ENCODE measurements at places on chromosomes 1 and 21.

- DNase-seq: no peak
Measured at GRCh38 chr1:71357708-71358107, 276.9 kb upstream of the ZRANB2 start.

GRCh38 chr1:155529109-155529508, 33.5 kb downstream of the ASH1L start:
- DNase-seq: no peak

GRCh38 chr1:226526801-226527595, 21.6 kb upstream of the STUM start:
- DNase-seq: no peak

GRCh38 chr21:28587748-28588147, 404.9 kb downstream of the LTN1 start:
- no peak for DNase-seq

DNA sequence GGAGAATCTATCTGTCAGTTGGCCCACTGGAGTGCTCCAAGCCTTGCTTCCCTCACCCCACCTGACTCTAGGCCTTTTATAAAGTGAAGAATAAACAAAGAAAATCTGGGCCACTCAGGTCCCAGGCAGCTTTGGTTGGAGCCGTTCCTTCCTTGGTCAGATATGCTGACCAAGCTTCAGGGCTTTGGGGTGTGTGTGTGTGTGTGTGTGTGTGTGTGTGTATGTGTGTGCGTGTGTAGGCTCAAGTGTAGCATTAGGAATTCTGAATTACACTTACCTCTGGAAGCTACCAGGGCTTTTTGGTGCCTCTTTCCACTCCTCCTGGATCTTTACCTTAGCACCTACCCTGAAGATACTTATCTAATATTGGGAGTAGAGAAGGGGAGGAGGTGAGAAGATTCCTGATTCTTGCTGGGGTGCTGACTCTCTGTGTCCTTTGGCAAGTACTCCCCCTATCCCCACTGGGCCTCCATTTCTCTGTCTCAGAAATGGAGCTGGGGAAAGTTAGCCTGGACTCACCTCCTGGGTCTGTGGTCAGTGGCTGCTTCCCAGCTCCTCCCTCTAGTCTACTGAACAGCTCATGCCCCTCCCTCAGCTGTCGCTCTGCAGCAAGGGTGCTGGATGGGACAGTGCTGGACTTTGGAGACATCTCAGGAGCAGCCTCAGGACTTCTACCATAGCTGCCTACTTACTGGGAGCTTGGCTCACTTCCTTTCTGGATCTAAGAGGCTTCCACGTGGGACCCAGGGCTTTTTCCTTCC, 10.8 kb downstream of the FOXD2 start:
- DNase-seq: no peak

DNA sequence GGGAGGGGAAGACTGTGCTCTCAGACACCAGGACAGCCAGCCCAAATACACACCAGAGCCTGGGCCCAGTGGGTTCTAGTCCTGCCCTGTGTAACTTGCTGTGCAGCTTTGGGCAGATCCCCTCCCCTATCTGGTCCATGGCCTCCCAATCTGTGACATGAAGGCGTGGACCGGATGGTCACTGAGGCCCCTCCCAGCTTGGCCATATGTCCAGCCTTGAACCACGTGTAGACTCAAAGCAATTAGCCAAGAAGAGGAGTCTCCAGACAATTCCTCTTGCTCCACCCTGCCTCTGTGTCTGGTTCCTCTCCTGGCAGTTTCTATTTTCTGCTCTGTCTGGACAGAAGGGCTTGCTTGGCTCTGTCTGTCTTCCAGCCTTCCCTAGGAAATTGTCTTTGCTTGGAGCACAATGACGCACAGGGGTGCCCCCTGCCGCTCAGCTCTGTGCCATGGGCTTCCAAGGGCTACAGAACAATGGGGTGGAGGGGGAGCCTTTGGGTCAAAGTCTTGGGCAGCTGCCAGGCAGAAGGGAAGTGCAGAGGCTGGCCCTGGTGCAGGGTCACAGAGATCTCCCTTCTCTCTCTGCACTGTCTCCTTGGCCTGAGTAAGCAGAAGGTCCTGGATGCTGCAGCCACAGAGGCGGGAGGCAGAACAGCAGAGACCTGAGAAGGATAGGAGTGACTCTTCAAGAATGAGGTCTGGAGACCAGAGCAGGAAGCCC, 66.1 kb downstream of the TENT5C start:
- DNase-seq: no peak

DNA sequence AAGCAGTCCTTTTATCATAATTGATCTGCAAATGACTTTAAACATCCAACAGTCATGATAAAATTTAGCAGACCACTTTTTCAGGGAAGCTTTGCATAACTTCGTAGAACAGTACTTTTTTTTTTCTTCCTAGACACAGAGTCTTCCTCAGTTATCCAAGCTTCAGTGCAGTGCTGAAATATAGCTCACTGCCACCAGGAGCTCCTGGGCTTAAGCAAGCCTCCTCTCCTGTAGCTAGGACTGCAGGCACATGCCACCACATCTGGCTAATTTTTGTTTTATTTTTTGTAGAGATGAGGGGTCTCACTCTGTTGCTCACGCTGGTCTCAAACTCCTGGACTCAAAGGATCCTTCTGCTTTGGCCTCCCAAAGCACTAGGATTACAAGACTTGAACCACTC, 3.8 kb downstream of the F13B start:
- DNase-seq: no peak

DNA sequence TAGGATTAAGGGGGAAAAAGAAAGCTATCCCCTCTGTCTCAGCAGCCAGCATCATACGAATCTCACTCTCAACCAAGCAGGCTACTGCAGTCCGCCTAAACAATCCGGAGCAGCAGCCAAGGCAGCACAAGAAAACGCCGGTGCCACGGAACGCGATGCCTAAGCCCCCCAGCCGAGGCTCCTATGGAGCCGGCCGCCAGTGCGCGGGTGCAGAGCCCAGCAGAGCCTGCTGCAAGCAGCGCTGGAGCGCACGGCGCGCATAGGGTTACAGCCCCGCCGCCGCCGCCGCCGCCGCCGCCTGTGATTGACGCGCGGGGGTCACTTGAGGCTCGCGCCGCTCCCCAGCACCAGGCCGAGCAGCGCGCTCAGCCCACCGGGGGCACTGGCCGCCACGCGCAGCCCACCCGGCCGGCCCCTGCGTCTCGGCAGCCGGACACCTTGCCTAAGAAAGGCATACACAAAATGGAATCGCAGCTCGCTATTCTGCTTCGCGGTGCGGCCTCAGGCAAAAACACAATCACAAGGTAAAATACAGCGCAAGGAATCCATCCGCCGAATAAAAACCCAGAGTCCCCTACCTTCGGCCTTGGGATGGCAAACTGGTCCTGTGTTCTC, 780 bp downstream of the HIVEP3 start:
- DNase-seq: peak; percentile 48

GRCh38 chr1:239931341-239931740, 160.3 kb upstream of the FMN2 start:
- no peak for DNase-seq

DNA sequence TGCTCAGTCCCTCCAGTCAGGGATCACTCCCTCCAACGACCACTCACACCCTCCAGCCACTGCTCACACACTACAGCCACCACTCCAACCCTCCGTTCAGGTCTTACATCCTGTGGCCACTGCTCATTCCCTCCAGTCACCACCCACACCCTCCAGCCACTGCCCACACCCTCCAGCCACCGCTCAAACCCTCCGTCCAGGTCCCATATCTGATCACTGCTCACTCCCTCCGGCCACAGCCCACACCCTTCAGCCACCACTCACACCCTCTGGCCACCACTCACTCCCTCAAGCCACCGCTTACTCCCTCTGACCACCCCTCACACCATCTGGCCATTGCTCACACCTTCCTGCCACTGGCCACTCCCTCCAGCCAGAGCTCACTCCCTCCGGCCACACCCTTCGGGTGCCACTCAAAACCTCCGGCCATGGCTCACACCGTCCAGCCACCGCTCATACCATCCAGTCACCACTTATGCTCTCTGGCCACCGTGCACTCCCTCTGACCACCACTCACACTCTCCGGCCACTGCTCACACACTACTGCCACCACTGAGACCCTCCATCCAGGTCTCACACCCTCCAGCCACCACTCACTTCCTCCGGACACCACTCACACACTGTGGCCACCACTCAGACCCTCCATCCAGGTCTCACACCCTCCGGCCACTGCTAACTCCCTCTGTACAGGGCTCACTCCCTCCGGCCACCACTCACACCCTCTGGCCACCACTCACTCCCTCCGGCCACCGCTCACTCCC, 4.7 kb upstream of the TFF1 start:
- no peak for DNase-seq

- DNase-seq: no peak
Measured at GRCh38 chr1:231523816-231524215, 4.7 kb upstream of the TSNAX start.

GRCh38 chr1:180646547-180646946, 14.7 kb downstream of the XPR1 start:
- no peak for DNase-seq

- peak; percentile 2 for DNase-seq
Measured at GRCh38 chr1:213423041-213423440, 372.0 kb downstream of the RPS6KC1 start.

- DNase-seq: peak; percentile 91
Measured at GRCh38 chr1:29875557-29876028, 639.3 kb downstream of the PTPRU start.

GRCh38 chr21:41438425-41439113, 12.5 kb downstream of the MX1 start:
- no peak for DNase-seq

- DNase-seq: no peak
Measured at GRCh38 chr1:2472561-2473177, 3.4 kb upstream of the PLCH2 start.

- DNase-seq: no peak
Measured at GRCh38 chr1:211741116-211741515, 65.7 kb upstream of the NEK2 start.

DNA sequence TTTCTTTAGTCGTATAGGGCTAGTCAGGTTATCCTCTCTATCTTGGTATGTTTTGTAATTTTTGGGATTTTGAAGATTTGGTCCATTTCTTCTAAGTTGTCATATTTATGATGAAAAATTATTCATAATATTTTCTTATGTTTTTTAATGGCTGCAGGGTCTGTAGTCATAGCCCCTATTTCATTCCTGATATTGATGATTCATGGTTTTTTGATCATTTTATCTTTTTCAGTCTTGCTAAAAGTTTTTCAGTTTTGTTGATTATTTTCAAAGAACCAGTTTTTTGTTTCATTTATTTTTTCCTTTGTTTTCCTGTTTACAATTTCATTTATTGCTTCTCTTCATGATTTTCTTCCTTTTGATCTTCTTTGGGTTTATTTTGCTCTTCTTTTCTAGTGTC, 50.2 kb downstream of the DIRAS3 start:
- no peak for DNase-seq

DNA sequence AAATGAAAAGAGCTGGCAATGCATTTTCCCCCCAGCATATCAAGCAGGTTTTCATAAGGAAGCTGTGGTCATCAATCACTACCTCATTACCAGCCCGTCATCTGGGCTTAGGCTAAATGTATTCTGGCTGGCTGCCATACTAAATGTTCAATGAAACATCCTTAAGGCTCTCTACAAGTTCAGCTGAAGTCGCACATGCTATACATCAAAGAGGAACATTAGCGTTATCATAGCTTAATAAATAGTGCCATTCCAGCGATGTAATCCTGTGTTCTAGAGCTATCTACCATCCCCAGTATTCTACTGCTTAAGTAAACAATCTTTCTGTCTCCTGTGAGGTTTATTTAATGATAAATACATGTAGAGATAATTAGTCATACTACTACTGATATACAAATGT, 288.8 kb downstream of the DPYD start:
- peak; percentile 94 for DNase-seq
